ENCODE measurements at places on chromosomes 16 and 17. TPM values are rescaled to one million over a fixed set of nuclear protein-coding genes. Genes with fewer than 3 reads are reported as not detected.
A peak's percentile ranks its signal among the peaks of the same experiment; 100 is the strongest.

- H3K4me1 ChIP-seq = no peaks in the 10 kb centered on the region
- no peak overlapping the region for H3K27ac ChIP-seq
- no peak for DNase-seq
- H3K36me3 ChIP-seq = no peaks in the 10 kb centered on the region
- H3K4me3 ChIP-seq = no peak overlapping the region
- H3K27me3 ChIP-seq = no peaks in the 10 kb centered on the region
These were observed 141.2 kb downstream of the LAT start for GRCh38 chr16:29126057-29126494.

DNA sequence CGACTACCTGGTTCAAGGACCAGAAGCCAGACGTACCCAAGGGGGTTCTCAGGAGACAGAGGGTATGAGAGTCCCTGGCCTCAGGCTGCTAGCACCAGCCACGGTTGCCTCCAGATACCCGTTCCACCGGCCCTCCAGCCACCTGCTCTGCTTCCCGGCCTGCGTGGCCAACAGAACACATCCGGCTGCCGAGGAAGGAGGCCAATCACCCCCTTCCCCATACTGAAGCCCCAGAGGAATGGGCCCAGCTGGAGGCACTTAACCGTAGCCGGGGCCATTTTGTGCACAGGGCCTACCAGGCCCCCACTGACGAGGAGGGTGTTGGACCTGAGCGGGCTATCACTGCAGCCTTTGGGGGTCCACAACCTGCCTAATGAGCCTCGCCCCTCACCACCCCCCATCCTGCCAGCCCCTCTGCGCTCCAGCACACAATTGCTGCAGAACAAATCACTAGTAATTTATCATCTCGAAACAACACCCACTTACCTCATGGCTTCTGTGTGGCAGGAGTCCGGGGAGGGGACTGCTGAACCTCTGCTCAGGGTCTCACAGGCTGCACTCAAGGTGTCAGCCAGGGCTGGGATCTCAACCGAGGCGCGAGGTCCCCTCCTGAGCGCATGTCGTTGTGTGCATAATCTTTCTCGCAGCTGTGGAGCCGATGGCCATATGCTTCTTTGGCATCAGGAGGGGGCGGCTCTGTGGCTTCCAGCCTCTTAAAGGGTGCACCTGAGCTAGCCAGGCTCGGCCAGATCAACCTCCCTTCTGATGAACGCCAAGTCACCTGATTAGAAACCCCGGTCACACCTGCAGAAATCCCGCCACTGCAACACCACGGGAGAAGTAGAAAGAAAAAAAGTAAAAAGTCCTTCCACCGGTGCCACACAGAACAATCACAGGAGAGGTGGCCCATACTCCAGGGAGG, 10.1 kb upstream of the KREMEN2 start:
- no peak overlapping the region for H3K4me3 ChIP-seq
- DNase-seq = no peak
- H3K27me3 ChIP-seq = no peaks in the 10 kb centered on the region
- no peak overlapping the region for H3K27ac ChIP-seq

- H3K4me3 ChIP-seq = no peak overlapping the region
- H3K4me1 ChIP-seq = peaks cover 38% of the 10 kb centered on the region
- peak; percentile 15 for DNase-seq
These were observed 32.1 kb downstream of the ZFHX3 start for GRCh38 chr16:73015612-73016487.

- H3K4me1 ChIP-seq = peaks cover 4% of the 10 kb centered on the region
- H3K27me3 ChIP-seq = no peaks in the 10 kb centered on the region
- no peaks in the 10 kb centered on the region for H3K36me3 ChIP-seq
- peak; percentile 85 for DNase-seq
- H3K4me3 ChIP-seq = peak within 1 kb of the TSS; percentile 79
These were observed at the start of gene TBCD for GRCh38 chr17:82751571-82752370. TBCD (plus strand) TSS chr17:82752065; CDS start chr17:82752194, 129 bp downstream.

DNA sequence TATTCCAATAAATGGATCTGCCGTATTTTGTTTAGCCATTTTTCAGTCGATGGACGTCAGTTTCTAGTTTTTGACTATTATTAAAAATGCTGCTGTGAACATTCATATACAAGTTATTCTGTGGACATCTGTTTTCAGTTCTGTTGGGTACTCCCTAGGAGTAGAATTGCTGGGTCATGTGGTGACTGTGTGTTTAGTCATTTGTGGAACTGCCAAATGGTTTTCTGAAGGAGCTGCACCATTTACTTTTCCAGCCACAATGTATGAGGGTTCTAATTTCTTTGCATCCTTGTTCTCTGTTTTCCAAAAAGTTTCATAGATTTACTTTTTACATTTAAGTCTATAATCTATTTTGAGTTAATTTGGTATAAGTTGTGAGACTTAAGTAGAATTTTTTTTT, 29.5 kb downstream of the CYLD start:
- DNase-seq = peak; percentile 43
- H3K4me1 ChIP-seq = peaks cover 4% of the 10 kb centered on the region
- H3K27ac ChIP-seq = no peak overlapping the region
- no peak overlapping the region for H3K4me3 ChIP-seq

DNA sequence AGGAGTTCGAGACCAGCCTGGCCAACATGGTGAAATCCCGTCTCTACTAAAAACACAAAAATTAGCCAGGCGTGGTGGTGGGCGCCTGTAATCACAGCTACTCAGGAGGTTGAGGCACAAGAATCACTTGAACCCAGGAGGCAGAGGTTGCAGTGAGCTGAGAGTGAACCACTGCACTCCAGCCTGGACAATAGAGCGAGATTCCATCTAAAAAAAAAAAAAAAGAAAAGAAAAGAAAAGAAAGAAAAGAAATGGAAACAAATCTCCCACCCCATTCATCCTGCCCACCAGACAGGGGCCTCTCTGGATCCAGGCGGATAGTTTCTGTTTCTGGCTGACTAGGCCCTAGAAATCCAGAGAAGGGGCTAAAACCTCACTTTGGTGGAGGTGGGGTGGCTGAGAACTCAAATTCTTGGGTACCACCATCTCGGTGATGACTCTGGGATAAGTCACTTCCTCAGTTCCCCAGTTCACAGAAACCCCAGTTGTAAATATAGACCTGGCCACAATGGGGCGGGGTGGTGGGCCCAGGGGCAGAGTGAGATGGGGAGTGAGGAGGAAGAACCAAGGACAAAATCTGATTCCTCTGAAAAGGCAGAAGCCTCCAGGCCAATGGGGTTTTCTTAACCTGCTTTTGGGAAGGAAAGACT, 22.2 kb downstream of the SOCS1 start:
- H3K4me1 ChIP-seq = no peaks in the 10 kb centered on the region
- H3K27ac ChIP-seq = no peak overlapping the region
- H3K36me3 ChIP-seq = no peaks in the 10 kb centered on the region
- no peak for DNase-seq

DNA sequence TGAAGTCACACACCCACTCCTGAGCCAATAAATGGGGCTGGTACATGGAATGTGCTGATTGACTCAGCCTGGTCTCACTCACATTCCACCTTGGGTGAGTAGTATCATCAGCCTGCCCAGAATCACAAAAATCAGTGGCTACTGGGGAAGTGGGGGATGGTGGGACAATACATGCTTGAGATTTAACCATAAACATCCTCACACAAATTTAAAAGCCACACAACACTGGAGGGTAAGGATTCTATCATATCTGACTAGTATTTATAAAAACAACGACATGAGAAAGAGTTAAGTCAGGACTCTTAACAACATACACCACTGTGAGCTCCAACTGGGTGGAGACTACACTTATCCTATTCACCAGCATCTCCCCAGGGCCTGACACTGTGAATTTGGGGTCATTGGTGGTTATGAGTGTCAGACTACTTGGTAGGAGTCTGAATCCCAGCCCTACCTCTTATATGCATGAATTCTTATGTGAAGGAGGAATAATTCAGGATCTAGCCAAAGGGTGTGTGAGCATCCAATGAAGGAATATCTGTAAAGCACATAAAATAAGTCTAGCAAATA, 26.0 kb upstream of the IRX6 start:
- DNase-seq = peak; percentile 22
- no peaks in the 10 kb centered on the region for H3K36me3 ChIP-seq
- no peak overlapping the region for H3K4me3 ChIP-seq
- no peak overlapping the region for H3K27ac ChIP-seq
- H3K4me1 ChIP-seq = no peaks in the 10 kb centered on the region

- H3K4me3 ChIP-seq = no peak overlapping the region
- H3K36me3 ChIP-seq = no peaks in the 10 kb centered on the region
- no peak overlapping the region for H3K27ac ChIP-seq
- no peaks in the 10 kb centered on the region for H3K27me3 ChIP-seq
- peaks cover 17% of the 10 kb centered on the region for H3K4me1 ChIP-seq
- DNase-seq = peak; percentile 8
These were observed 39.8 kb downstream of the MAP1LC3B start for GRCh38 chr16:87431926-87432325.

- H3K4me1 ChIP-seq = peaks cover 17% of the 10 kb centered on the region
- H3K27ac ChIP-seq = no peak overlapping the region
- H3K27me3 ChIP-seq = no peaks in the 10 kb centered on the region
- no peaks in the 10 kb centered on the region for H3K36me3 ChIP-seq
These were observed 3.4 kb upstream of the ETV4 start for GRCh38 chr17:43549496-43549895.

The CCDC144A gene
- 0.17 TPM for total RNA-seq

The KRT15 gene
- 144 TPM for total RNA-seq

The TAT gene
- not detected for total RNA-seq

The FBXL16 gene
- 7.5 TPM for total RNA-seq

The MAPK8IP3 gene
- 59.7 TPM for total RNA-seq

The PHOSPHO1 gene
- 1.7 TPM for total RNA-seq

The GAS7 gene
- total RNA-seq = not detected

The GINS2 gene
- total RNA-seq = 24.8 TPM

The GH1 gene
- not detected for total RNA-seq

All from PC-3 (cell line).